SK-N-SH (cell line): ENCODE measurements at places on chromosomes 7 and 10.

DNA sequence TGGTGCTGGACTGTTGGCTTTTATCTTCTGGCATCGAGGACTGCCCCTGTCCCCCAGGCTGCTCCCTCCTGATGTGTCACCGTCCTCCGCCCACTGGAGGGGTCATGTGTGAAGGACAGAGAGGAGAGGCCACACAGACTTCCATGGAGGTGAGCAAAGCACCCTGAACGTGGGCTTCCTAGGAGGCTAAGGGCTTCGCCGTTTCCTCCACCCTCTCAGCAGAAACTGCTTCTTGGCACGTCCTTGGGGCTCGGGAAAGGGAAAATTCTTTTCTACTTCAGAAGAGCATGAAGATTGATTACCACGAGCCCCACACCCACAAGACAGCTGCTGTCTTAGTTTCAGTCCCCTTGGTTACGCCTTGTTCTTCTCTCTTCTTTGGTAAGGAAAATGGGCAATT lies 218.2 kb downstream of the CCDC3 start:
- no peak for DNase-seq

- no peak for DNase-seq
Measured at GRCh38 chr7:4073052-4073451, 609.0 kb upstream of the FOXK1 start.

- DNase-seq = no peak
Measured at GRCh38 chr7:157111311-157111710, 27.4 kb upstream of the UBE3C start.

GRCh38 chr7:9264395-9264794 lies 831.0 kb downstream of the NXPH1 start:
- DNase-seq = no peak
